Nephron progenitor cell (in vitro differentiated cells): ENCODE measurements at places on chromosomes 5 and 9.

GRCh38 chr5:141515946-141516671 is 27.2 kb downstream of the PCDHGC5 start:
- DNase-seq: no peak

DNA sequence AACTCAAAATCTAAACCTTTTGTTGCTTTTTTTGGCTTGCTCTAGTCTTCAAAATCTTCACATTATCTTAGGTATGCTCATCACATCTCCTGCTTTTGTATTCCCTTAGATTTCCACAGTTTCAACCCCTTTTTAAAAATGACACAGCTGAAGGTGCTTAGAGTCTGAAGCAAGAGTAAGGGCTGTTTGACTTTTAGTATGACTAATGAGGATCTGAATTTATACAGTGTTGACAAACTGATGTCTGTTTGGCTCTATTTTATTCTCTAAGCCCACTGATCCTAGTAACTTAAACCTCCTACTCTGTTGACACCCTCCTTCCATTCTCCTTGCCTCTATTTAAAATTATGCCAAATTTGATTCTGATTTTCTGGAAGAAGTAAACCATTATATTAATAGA is 200.1 kb downstream of the MCTP1 start:
- no peak for DNase-seq

DNA sequence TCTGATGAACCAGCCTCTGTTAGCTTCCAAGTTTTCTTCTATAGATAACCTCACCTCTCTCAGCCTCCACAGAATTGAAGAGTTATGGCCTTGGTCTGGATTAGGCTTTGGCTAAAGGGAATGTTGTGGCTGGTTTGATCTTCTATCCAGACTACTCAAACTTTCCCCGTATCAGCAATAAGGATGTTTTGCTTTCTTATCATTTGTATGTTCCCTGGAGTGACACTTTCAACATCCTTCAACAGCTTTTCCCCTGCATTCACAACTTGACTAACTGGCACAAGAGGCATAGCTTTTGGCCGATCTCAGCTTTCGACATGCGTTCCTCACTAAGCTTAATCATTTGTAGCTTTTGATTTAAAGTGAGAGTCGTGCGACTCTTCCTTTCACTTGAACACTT is 28.1 kb upstream of the GNE start:
- DNase-seq: no peak

GRCh38 chr9:124553738-124554137 is 46.5 kb upstream of the NR5A1 start:
- DNase-seq: no peak

DNA sequence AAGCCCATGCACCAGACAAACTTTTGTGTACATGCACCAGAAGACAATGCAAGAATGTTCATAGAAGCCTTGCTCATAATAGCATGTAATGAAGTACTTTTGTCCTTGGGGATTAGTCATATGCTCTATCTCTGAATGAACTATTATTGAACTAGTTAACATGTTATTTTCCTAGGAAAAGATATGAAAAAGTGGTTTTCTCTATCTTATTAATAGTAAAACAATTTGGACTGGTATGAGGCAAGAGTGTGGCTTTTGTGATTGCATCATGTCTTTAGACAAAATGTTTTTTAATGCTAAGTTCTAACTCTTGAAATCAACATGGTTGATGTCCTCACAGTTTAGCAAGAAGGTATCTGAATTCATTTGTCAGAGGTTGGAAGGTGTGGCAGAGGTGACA is 55.7 kb upstream of the SPDL1 start:
- DNase-seq: no peak

- DNase-seq: no peak
These were observed 14.7 kb downstream of the RFK start for GRCh38 chr9:76379494-76379893.

DNA sequence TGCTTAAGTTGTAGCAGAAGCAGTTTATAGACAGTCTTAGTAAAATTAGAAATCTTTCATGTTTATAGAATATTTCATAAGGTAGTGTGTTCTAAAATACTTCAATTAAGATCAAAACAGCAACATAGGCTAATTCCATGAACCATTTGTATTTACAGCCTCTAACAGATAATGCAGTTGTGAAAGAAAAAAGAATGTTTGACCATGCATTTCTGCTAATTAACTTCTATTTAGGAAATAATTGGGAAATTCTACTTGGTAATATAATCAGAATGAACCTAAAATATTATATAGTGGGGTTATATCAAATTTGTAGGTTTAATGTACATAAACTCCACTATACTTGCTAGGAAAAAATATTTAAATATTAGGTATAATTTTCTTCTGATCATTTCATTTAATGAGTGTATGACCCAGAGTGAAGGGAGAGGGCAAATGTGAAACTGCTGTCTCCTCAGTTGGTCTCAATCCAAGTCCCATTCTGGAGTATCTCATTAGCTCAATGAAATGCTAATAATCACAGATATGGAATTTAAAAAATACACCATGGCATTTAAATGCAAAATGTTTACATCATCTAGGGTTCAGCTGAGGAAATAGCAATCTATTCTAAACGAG is 34.9 kb downstream of the ALDH1A1 start:
- no peak for DNase-seq

DNA sequence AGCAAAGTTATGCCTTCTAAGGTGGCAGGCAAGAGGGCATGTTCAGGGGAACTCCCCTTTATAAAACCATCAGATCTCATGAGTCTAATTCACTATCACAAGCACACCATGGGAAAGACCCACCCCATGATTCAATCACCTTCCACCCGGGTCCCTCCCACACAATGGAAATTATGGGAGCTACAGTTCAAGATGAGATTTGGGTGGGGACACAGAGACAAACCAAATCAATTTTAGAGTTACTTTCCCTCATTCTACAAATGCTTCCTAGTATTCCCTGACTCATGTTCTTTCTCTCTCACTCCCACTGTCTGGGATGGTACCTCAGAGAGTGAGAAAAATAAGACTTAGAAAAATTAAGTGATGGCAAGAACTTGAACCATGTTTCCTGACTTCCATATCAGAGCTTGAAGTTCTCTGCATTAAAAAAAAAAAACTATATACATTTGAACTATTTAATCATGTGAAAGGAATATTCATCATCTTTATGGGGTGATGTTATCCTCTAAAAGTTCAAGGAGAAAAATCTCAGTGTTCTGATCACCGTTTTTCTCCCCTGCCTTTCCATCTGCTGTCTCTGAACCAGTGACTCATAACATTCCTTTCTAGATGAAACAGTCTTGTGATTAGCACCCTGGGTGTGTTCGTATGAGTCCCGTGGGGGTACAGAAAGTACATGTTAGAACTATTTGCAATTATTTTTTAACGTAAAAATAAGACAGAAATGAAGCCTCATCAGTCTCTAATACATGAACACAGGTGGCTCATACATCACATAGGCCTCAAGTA is 282.9 kb downstream of the SLF1 start:
- no peak for DNase-seq

DNA sequence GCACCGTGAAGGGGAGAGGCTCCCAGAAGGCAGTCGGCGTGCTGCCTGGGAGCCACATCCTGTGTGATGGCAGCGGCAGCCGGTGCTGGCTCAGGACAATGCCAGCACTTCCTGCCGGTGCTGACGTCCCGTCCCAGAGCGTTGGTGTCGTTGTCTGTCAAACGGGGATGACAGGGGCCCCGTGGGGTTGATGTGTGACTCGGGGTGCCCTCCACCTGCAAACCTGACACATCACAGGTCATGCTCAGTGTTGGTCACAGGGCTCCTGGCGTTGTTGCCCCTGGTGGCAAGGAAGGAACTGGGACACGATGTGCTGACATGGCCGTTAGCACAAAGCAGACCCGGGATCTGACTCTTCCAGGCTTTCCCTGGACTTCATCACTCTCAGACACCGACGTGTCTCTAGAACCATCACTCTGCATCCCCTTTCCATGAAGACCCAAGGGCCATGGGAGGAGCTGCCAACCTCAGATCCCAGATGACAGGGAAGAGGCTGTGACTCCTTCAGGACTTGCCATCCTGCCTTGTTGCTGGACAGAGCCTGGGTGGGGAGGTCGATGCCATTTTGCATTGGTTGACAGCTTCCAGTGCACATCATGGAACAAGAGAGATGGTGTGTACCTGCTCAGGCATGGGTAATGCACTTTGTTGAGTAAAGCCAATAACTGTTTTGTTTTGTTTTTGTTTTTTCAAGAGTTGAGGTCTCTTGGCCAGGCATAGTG is 21.5 kb downstream of the PLPP7 start:
- no peak for DNase-seq

DNA sequence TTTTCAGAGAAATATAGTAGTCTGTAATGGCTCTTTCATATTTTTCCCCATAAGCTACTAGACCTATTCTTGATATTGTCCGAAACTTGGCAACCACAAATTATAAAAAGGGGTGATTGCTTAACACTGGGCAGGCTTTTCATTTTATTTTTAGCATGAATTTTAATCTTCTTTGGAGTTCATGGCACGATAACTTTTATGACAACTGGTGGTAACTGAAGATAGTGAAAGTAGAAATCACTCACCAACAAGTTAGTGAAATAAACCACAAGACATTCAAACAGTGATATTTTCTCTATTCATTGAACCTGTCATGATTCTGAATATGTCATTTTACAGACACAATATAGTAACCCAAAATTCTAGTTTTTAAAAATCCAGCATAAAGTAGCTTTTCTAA is 213.9 kb downstream of the PRDM9 start:
- DNase-seq: no peak

DNA sequence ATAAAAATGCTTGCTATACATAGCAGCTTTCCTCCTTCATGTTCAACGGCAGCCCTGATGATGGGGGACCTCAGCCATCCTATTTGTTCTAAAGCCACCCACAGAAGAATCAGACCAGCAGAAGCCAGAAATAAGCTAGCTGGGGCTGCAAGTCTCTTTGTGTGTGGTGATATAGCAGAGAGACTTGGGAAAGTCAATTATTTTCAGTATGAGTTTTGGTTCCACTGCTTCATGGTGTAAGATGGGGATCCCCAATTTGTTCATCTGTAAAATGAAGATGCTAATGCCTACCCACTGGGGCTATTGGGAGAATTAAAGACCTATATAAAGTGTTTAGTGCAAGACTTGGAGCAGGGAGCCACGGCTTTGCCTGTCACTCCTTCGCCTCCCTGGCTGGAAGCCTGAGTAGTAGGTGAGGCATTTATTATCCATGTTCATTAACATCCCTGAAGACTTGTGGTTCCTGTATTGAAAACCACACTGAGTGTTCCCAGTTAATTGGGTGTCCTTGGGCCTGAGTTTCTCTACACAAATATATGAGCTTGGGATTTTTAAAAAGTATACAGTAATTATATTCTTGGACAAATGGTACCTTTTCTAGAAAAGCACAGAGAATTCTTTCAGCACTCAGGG is 210.1 kb upstream of the SLC24A2 start:
- DNase-seq: no peak

- peak; percentile 6 for DNase-seq
These were observed 960 bp upstream of the CTNND2 start for GRCh38 chr5:11905206-11905605.

GRCh38 chr5:42812620-42813019 is 928 bp upstream of the SELENOP start:
- DNase-seq: no peak

DNA sequence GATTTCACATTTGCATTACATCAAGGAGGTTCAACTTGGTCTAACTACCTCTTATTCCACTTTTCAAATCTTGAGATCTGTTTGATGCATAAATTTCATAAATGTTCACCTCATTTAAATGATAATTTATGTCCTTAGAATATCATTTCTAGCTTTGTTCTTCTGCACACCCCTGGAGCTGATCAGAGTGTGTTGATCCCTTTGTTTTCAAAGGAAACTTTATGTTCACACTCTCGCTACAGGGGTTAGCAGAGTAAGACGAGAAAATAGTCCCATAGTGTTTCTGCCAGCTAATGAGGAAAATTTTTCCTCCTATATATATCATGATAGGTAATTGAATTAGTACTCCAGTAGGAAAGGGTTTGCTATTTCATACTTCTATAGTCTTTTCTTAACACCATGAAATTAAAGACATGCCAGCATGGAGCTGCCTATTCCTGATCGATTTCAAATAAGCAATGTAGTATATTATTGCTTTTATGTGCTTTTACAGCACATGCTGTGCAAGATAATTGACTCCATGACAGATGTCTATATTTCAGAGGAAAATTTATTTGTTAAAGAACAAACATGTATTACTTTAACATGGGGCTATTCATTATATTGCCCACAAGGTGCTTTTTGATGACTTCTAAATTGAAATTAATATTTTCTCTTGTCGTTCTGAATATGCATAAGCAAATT is 4.8 kb upstream of the PAM start:
- no peak for DNase-seq

DNA sequence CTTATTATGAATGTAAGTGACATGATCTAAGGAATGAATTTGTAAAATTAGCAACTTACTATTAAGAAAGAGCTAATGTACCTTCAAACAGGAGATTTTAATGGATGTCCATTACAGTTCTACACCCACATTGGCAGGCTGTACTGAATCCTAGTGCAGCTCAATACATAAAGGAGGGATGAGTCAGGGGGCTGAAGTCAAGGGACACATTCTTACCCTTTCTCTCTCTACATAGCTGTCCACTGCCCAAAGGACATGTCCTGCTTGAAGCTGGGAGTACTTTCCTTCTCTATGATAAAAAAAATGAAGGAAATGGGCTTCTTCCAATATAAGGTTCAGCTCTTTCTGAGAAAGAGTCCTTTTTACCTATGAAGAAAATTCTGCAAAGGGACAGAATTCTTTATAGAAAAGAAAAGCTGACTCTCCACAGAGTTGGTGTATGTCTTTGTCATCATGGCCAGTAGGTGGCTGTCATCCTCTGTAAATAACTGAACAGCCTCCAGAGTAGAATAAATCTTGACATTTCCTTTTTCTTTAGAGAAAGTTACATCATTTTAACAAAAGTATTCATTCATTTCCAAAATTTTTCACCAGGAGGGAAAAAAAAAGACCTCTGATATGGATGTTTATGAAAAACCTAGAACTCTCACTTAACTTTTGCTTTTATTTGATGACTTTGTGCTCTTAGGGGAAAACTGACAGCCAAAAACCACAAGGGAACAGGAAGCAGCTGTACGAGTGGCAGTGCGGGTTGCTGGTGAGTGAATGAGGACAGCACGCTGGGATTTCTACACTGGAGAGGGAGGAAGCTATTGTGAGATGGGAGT is 13.1 kb upstream of the IFNA14 start:
- DNase-seq: peak; percentile 17

DNA sequence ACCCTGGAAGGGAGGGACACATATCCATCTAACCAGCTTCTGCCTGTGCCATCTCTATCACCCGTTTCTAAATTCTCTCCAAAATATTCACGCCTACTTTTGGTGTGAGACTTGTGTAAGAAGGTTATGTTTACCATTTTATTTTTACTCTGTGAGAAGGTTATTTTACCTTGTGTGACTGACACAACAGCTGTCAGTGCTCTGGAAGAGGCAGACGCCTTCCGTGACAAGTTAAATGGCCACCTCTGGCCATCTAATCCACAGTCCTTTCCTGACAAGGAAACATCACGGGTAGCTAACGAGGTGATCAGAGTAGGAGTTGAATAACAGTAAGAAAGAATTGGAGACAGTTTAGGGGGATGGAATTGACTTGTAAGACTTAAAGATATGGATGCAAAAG is 443.8 kb upstream of the PIK3R1 start:
- DNase-seq: no peak
